ENCODE measurements at places on chromosomes 11 and 22.
A peak's percentile ranks its signal among the peaks of the same experiment; 100 is the strongest.

DNA sequence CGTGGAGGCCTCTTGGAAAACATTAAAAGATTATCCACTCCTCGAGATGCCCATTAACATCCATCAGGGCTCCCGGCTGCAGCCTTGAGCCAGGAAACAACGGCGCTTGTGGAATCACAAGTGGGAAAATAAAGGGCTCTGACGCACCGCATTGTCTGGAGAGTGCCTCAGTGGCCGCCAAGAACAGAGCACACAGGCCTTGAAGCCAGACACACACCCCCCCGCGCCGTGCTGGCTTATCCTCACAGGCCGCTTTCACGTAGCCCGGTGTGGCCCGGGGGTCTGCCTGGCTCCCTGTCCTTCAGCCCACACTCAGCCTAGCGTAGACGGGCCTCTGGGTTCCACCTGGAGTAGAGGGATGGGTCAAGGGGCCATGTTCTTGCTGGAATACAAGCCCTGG is 1020.5 kb downstream of the BRD1 start:
- no peak for DNase-seq

DNA sequence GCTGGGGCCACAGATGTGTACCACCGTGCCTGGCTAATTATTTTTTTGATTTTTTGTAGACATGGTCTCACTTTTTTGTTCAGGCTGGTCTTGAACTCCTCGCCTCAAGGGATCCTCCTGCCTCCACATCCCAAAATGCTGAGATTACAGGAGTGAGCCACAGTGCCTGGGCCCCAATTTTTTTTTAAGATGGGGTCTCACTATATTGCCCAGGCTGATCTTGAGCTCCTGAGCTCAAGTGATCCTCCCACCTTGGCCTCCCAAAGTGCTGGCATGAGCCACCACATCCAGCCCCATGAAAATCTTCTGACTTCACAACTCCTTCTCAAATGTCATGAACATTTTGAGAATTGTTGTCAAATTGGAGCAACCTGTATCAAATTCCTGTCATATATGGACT is 2.3 kb upstream of the ANKRD54 start:
- DNase-seq = no peak

DNA sequence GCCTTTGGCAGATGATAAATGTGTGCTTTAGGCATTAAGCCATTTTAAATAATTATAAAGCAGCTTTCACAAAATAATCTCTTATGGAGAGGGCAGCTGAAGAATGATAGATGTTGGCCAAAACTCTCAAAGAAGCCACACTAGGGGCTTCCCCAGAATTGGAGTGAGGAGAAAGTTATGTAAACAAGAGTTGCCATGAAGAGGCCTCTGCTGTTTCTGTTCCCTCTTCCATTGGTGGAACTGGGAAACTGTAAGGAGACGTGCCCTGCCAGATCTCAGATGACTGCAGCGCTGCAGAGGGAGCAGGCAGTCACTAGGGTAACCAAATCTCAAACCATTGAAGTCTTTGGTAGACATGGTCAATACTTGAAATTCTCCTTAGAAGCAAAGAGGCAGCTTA is 19.4 kb upstream of the APLP2 start:
- DNase-seq = no peak

- peak; percentile 34 for DNase-seq
Measured at GRCh38 chr22:42269432-42270175, 849 bp downstream of the TCF20 start.

DNA sequence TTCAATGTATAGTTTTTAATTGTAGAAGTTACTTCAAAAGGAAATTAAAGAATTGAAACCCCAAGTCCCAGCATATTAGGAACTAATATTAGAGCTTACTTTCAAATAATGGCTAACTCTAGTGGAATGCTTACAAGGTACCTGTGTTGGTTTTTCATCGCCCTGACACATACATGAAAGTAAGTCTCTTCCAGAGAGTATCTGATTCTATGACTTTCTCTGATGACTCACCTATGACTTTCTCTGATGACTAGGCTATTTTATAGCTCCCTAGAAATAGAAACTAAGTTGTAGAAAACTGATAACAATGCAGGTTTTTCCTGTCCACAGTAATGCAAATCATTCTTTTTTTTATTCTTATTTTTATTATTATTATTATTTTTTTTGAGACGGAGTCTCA is 33.6 kb upstream of the MMP7 start:
- no peak for DNase-seq

- DNase-seq = no peak
Measured at GRCh38 chr11:35796562-35796961, 134.0 kb downstream of the TRIM44 start.

DNA sequence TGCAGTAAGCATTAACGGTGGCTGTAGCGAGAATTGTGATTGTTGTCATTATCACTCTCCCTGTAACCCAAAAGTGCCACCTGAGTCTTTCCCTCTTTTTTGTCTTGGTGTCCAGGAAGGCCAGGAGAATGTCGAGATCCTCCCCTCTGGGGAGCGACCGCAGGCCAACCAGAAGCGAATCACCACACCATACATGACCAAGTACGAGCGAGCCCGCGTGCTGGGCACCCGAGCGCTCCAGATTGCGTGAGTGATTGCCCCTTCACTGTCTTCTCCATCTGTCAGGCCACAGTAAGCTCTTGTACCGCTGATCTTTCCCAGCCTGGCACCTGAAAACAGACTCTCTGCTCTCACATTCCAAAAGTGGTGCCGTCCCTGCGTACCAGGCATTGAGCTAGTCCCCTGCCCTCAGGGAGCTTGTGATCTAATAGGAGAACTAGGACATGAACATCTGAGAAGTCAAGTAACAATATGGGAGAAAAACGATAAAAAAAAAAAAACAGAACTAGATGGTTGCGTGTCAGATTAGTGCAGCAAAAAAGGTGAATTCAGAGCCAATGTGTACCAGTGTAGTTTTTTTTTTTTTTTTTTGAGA is 5.8 kb downstream of the POLR2F start:
- DNase-seq = no peak

DNA sequence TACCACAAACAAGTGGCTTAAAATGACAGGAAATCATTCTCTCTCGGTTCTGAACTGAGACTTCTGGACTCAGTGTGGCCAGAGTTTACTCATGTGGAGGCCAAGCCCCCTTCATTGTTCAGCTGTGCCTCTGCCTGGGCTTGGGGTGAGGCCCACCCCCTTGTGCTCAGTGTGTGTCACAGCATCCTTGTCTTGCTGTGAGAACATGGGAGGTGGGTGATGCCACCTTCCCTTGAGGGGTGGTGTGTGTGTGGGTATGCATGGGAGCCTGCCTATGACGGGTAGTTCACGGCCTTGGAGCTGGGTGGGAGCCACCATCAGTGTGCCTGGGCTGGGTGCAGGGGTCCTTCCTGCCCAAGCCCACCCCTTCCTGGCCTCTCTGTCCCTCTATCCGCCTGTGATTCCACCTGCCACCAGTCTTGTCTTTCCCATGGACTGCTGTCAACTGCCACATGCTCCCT is 101.7 kb downstream of the MORC2 start:
- no peak for DNase-seq

Data from NCI-H345 (cell line).